Progenitor cell of endocrine pancreas (in vitro differentiated cells): ENCODE measurements at places on chromosomes 5 and 9. TPM values are rescaled to one million over a fixed set of nuclear protein-coding genes. Genes with fewer than 3 reads are reported as not detected.

- DNase-seq, result peak; percentile 12
Observed at GRCh38 chr5:180718810-180719453, 20.9 kb downstream of the OR2Y1 start.

- no peak for DNase-seq
Observed at GRCh38 chr9:84235511-84235910, 105.0 kb downstream of the SLC28A3 start.

DNA sequence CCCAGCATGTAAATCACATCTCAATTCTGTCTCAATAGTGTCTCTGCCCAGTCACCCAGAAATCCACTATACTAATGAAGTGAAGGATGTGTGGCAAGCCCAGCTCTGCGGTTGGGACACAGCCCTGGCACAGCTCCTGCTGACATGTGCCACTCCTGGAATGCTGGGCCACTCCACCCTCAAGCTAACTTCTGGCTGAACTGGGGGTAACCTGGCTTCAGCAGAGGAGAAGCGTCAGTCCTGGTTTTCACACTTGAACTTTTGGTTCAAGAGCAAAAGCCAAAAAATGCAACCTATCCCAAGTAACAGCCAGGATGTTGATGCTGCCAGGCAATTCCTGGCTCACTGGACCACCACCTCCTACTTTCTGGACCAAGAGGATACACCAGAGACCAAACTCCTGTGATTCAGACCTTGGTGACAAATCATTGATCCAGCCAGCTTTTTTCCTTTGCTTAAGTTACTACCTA is 86.4 kb downstream of the ARRDC3 start:
- no peak for DNase-seq

DNA sequence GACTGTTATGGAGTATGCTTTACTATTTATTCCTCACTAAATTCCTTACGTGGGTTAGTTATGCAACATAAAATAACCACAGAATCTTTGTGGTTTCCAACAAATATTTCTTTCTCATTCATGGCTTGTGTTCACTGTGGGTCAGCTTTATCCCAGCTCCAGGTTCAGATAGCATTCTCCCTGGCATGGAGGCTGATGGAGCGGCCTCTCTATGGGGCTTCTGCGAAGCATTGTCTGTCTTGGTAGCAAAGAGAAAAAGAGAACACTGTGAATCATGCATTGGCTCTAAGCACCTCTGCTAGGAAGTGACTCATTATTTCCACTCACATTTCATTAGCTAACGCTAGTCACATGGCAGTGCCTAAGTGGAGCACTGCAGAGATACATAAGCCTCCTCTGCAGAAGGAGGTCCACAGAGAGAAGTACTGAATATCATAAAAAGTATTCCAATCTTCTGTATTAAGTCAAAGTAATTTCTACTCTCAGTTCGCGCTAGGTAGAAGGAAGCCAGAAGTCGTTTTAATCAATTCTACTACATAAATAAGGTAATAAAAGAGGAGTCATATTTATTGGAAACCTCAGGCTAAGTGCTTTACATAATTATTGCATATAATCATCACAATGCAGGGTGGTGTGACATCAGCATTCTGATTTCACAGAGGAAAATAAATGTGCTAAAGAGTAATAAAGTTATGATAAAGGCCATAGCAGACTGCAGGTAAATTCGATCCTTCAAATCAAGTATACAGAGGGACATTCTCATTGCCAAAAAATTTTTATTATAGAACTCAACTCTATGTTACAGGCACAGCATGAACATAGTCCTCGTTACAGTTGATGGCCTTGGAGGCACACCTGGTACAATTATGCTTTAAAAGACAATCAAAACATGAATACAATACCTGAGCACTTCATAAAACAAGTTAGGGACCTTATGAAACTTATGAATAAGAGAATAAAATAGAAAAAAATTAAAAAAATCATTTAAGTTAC is 531.1 kb downstream of the CETN3 start:
- DNase-seq, result no peak

GRCh38 chr9:135976531-135976930 is 15.4 kb upstream of the UBAC1 start:
- DNase-seq, result no peak

DNA sequence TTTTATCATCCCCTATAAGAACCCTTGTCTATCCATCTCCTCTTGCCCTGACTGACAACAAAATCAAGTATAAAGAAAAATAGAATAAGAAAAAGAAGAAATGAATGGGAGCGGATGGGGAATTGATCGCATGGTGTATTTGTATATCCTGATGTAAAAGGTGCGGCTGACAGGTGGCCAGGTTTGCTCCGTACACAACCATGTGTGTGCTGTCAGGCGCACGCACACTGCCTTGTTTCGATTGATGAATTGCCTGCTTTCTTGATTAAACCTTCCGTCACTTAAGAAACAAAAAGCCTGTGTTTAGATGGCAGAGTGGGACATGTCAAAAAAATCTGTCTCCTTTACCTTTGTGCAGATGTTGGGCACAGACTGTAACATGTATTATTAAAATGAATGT is 102.6 kb downstream of the MVB12B start:
- no peak for DNase-seq

DNA sequence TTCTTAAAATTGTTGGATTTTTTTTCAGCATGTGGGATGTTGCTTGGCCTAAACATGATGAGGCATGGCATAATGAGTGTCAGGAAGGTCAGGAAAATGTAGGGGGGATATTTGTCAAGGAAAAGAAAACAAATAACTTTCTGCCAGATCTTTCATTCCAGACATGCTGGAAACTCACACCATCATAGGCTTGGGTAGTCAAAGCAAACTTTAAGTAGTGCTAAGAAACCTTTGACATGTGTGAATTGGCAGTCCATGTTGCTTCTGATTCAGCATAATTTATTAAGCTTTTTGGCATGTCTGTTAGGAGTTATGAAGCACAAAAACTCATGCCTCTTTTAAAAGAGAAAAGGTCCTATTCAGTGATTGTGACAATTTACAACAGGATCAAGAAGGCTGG is 61.3 kb upstream of the MTAP start:
- no peak for DNase-seq

GRCh38 chr5:115577741-115578140 is 24.5 kb downstream of the TICAM2 start:
- DNase-seq, result no peak

GRCh38 chr9:18921366-18922075 is 111.5 kb downstream of the SAXO1 start:
- DNase-seq, result no peak

DNA sequence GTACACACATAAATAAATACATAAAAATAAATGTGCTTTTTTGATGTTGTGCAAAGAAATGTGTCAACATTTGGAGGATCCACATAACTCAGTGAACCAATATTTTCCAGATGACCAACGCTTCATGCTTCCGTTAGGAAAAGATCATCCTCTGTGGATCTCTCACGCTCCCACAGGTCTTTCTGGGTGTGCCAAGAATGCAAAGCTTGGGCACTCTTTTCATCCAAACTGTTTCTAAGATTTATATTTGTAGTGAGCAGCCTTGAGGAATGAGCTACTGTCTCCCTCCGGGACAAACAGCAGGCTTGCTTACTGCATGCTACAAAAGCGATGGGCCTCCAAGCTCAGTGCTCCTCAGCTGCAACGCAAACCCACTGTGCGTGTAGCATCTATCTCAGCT is 46.2 kb upstream of the RUFY1 start:
- no peak for DNase-seq

GRCh38 chr9:75231167-75231566 is 142.9 kb downstream of the OSTF1 start:
- DNase-seq, result no peak

DNA sequence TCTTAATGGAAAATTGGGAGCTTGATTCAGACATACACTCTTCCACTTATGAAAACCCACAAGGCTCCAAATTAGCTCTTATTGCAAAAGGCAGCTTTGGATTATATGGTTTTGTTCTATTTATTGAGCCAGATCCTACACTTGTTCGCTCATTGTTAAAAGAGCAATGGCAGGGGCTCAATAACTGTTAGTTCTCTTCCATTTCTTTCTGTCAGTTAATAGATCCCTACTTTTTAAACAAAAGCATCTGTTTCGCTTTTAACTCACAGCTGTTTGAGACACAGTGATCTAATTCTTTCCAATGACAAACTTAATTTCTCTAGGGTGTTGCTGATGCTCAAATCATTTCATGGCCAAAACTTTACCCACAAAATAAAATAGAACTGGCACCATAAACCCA is 11.7 kb downstream of the C5 start:
- no peak for DNase-seq

DNA sequence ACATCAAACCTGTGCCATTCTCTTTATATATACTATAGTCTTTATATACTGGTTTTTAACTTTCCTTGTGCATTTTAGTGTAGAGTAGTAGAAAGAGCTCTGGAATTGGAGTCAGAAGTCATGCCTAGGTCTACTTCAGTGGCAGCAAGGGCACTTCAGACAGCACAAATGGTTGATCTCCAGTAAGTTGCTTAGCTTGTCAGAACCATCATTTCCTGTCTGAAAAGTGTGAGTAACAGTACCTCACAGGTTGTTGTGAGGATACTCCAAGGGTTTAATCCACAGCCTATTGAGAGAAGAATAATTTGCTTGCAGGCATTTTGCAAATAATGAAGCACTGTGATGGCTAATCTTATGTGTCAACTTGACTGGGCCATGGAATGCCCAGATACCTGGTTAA is 95.8 kb upstream of the NR4A3 start:
- no peak for DNase-seq

GRCh38 chr5:156641686-156642085 is 208.4 kb upstream of the PPP1R2B start:
- DNase-seq, result no peak

DNA sequence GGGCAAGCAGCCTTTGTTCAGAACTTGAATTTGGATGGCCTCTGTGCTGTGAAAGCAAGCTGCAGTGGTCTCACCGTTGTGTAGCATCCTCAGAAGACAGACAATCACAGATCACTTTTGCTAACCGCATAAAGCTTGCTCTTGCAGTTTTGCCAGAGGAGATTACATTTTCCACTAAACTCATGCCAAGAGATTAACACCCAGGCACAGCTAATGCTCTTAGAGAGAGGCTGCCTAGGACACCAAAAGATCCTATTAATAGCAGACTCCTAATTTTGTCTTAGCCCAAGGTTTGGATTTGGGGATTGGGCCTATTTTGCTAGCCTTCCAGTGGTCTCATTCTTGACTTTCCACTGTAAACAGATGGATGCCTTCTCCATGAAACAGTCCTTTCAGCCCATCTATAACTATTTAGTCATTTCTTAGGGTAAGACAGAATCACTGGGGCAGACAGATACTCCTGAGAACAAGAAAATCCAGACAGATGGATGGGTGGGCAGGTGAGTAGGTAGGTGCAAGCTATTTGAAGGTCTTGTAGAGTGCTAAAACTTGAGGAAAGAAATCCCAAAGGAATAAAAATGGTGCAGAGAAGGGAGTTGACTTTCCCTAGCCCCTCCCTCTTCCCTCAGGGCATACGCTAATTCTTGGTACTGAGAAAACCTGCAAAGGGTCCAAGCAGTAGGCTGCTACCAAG is 506.2 kb downstream of the SPOCK1 start:
- DNase-seq, result no peak

DNA sequence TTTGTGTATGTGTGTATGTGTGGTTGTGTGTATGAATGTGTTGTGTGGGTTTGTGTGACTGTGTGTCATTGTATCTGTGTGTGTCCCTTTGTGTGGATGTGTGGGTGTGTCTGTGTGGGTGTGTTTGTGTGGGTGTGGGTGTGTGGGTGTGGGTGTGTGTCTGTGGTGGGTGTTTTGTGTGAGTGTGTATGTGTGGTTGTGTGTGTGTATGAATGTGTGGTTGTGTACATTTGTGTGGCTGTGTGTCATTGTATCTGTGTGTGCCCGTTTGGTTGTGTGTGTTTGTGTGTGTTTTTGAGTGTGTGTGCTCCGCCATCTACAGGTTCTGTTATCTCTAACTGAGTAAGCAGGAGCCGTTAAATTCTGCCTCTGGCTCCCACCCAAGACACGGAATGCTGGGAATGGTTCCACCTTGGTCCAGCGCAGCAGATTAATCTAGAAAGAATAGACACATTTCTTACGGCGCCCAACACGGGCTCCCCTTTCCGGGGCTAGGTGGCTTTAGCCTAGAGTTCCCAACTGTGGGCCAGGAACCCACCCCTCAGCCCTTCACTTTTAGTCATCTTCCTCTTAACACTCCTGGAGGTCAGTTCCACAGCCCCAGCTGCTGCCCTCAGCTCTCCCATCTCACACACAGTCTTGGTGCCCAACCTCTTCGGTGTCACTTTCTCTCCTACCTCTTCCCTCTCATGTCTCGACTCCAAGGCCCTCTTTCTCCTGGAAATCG is 197.1 kb downstream of the TTLL11 start:
- no peak for DNase-seq

- DNase-seq, result no peak
Observed at GRCh38 chr9:14418301-14418940, 104.5 kb upstream of the NFIB start.

DNA sequence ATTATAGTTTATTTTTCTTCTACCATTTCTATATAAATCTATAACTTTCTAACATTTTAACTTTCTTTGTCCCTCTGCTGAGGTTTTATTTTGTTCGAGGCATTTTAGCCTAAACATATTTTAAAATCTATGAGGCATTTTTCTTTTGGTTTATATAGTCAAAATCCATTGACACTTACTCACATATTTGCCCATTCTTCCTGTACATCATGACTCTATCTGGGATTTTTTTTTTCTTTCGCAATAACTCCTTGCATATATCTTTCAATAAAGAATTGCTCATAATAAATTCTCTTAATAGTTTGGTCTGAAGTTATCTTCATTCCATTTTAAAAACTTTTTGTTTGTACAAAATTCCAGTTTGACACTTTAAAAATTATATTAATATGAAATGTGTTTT is 632.3 kb downstream of the TLE4 start:
- DNase-seq, result no peak

DNA sequence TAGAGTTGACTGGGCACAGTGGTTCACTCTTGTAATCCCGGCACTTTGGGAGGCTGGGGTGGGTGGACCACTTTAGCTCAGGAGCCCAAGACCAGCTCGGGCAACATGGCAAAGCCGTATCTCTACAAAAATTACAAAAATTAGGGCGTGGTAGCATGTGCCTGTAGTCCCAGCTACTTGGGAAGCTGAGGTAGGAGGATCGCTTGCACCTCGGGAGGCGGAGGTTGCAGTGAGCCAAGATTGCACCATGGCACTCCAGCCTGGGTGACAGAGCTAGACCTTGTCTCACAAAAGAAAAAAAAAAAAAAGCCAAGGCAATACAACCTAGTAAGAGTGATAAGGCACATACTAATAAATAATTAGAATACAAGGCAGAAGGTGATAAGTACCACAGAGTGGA is 15.8 kb downstream of the NLN start:
- DNase-seq, result no peak

Gene CD14
- total RNA-seq, result 0.36 TPM in 1 of 2 replicates, not detected in the other

Gene TOR1B
- 14.7 and 19.8 TPM in 2 replicates for total RNA-seq

Gene KLHL3
- total RNA-seq, result 32.1 and 34.7 TPM in 2 replicates

Gene BHMT2
- 0.64 and 1.2 TPM in 2 replicates for total RNA-seq

Gene IL9
- not detected in 2 replicates for total RNA-seq

Gene FAM81B
- total RNA-seq, result 0.42 TPM in 1 of 2 replicates, not detected in the other

Gene PLAC8L1
- 1.5 and 2.0 TPM in 2 replicates for total RNA-seq

Gene PCDHA6
- total RNA-seq, result 12.5 and 13.2 TPM in 2 replicates

Gene ZNF454
- total RNA-seq, result 0.36 and 0.62 TPM in 2 replicates

Gene GABRA6
- not detected in 2 replicates for total RNA-seq

Gene OR13F1
- not detected in 2 replicates for total RNA-seq

Gene CKMT2
- 1.7 and 3.7 TPM in 2 replicates for total RNA-seq

Gene EFNA5
- 12.0 and 16.7 TPM in 2 replicates for total RNA-seq

Gene FGFR4
- 244 and 258 TPM in 2 replicates for total RNA-seq
